ENCODE measurements at places on chromosomes 2 and 18.

GRCh38 chr2:27638709-27639108 is 9.9 kb downstream of the GPN1 start:
- DNase-seq, result no peak

GRCh38 chr2:11008773-11009172 is 97.0 kb downstream of the KCNF1 start:
- no peak for DNase-seq

DNA sequence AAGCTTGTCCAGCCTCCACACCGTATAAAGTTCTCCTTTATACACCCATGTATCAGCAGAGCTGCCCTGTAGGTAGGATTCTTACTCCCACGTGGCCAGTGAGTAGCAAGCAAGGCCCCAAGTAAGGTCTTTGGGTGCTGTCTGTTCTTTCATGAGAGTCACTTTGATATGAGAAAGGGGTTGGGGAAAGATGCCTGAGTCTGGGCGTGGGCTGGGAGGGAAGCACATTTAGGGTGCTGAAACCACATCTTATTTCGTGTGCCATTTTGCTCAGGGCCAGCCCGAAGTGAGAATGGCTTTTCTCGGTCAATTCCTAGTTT is 436 bp upstream of the ITPRIPL1 start:
- no peak for DNase-seq

DNA sequence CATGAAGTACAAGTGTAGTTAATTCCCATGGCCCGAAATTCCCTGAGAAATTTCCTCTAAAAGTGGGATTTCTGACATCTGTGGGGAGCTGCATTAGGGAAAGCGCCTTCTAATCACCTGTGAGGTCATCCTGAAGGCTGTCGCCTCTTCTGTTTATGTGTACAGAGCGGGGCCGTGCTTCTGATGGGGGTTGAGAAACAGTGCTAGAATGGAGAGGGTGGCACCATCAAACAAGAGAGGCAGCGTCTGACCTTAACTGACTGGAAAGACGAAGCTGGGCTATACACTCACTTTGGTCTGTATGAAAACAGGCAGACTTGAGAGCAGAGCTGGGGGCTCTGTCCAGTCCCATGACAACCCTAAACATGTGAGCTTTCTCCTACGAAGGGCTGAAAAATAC is 44.2 kb upstream of the DNMT3A start:
- DNase-seq, result no peak

DNA sequence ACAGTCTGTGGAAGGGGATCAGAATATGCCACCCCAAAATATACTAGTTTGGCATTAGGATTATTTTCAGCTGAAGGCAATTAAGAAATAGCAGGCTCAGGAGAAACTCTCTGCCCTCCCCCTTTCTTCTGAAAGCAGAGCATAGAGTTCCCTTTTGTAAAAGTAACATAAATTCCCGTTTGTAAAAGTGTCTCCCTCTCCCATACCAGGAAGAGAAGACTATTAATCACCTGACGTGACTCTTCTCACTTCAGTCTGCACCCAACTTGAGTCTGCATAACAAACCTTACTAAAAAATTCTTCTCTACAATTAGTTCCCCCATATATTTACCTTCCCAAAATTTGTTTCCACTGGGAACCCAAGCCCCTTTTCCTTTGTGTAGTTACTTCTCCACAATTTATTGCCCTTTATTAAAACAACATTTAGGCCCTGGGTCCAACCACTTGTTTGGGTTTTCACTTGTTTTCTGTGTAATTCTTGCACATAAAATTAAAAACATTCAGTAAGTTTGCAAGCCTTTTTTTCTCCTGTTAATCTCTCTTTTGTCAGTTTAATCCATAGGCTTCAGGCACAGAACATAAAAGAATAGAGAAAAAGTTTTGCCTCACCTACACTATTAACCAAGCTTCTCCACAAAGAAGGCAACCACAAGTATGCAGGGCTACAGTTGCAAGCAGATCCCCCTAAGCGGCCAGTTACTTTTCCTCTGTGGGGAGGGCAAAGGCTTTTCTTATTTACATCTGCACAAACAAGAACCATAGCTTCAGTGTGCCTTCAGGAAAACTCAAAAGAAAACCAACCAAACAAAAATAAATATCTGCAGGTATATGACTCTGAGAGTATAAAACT is 107.6 kb upstream of the MSH2 start:
- no peak for DNase-seq

DNA sequence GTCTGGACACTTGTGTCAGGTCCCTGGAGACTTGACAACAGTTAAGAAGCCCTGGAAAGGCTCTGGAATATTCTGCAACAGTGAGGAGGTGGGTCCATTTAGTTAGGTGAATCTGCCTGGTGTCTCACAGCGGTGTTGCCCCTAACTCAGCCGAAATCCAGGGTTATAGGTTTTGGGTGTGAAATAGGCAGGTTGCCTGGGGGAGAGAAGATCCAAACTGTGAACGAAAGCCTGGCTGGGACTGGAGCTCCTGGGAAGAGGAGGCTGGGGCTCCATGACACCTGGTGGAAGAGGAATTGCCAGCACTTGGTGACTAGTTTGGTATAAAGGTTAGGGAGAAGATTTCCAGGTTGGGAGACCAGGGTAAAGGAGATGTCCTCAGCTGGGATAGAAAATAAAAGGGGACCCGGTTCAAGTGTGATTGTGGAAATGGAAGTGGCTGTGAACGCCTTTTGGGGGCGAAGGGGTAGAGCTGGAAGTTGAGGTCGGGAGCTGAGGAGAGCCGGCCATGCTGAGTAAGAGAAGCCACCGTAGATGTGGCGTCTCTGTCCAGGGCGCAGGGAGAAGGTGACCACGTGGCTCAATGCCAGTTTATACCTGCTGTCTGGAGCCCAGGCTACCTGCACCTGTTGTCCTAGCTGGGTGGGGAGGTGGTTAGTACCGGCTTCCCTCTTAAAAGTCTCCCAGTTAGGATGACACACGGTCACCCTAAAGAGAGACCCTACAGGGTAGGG is 3.0 kb upstream of the GAREM2 start:
- no peak for DNase-seq

DNA sequence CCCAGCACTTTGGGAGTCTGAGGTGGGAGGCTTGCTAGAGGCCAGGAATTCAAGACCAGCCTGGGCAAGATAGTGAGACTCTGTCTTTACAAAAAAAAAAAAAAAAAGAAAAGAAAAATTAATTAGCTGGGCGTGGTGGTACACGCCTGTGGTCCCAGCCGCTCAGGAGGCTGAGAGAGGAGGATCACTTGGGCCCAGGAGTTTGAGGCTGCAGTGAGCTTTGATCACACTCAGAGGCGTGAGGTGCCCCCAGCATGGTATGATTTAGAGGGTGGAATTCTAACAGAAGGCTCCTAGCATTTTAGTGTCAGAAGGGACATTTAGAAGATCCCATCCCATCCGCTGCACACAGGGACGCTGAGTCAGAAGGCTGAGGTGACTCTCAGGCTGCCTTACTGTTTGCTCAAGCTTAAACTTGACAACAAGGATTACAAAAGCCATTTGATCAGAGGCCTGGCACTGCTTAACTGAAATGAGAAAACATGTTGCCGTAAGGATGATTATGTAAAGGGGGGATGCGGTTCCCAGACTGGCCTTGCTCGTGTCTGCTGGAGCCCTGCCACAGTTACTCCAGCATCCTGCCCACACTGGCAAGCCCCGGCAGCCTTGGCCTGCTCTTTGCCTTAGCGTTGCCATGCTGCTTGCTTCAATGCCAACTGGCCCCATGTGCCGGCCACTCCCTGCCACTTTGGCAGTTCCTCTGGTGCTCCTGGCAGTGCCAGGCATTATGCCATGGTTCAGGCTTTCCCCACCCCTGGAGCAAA is 45.6 kb upstream of the SLC1A4 start:
- no peak for DNase-seq

- DNase-seq, result no peak
Measured at GRCh38 chr2:215787565-215788178, 225.7 kb downstream of the MREG start.
